ENCODE measurements at places on chromosomes 6 and 20.

DNA sequence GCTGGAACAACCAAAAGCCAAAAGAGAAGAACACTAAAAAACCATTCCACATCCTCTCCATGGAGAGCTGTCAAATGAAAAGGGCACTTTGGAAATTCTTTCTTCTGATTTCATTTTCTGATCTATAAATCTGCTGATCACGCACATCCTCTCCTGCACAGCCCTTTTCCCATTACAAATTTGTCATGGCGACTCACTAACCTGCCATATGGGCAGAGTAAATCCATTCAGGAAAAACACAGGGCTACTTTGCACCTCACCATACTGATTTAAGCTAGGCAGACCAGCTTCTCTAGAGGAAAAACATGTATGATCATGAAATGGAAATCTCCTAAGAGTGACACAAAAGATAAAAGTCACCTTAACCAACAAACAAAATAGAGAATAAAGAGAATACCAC, 26.0 kb downstream of the TOMM6 start:
- DNase-seq = peak; percentile 61

- DNase-seq = no peak
These were observed 381.4 kb downstream of the SMOC2 start for GRCh38 chr6:168822376-168822775.

DNA sequence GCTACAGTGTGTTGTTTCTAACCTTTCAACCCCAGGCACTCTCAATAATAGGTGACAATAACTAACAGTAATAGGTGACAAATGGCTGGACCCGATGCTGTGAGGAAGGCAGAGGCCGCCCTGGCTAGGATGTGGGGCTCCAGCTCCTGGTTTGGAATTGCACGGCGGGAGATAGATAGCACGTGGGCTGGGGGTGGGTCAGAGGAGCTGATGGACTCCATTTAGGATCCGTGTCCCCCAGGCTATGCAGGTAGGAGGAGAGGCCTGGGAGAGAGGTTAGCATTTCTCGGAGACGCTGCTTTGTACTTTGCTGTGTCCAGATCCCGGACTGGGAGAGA, 61.4 kb downstream of the EZR start:
- no peak for DNase-seq

DNA sequence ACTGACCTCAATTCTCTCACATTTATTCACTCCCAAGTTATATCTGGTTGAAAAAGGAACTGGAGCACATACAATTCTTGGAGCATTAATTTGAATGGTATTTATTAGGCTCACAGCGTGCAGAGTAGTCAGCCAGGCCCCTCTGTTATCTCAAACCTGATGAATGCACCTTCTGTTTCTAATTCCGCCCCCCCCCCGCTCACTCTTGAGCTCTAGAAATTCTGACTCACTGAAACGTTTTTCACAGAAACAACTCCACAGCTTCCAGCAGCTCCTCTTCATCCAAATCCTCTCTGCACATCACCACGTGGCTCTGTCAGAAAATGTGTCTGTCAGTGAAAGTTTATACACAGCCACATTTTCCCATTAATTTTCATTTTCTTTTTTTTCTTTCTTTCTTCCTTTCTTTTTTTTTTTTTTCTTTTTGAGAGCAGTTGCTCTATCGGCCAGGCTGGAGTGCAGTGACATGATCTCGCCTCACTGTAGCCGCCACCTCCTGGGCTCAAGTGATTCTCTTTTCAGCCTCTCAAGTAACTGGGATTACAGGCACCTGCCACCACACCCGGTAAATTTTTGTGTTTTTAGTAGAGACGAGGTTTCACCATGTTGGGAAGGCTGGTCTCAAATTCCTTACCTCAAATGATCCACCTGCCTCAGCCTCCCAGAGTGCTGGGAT, 109.4 kb downstream of the TBXT start:
- DNase-seq = no peak

GRCh38 chr6:141492521-141493284, 640.0 kb upstream of the GJE1 start:
- no peak for DNase-seq

DNA sequence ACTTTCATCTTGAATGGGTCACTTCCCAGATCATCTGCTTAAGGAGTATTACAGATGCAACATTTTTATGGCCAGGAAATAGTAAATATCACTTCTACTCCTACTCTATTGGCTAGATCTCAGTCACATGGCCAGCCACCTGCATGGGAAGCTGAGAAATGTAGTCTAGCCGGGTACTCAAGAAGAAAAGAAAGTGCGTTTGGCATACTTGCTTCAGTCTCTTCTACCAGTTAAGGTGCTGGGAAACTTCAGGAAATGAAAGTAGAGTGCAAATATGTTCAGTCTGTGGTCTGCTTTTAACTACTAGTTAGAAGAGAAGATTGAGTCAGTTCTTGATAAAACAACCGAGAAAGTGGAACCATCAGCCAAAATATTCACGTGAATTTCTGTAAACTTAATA, 129.2 kb downstream of the PDSS2 start:
- DNase-seq = no peak

DNA sequence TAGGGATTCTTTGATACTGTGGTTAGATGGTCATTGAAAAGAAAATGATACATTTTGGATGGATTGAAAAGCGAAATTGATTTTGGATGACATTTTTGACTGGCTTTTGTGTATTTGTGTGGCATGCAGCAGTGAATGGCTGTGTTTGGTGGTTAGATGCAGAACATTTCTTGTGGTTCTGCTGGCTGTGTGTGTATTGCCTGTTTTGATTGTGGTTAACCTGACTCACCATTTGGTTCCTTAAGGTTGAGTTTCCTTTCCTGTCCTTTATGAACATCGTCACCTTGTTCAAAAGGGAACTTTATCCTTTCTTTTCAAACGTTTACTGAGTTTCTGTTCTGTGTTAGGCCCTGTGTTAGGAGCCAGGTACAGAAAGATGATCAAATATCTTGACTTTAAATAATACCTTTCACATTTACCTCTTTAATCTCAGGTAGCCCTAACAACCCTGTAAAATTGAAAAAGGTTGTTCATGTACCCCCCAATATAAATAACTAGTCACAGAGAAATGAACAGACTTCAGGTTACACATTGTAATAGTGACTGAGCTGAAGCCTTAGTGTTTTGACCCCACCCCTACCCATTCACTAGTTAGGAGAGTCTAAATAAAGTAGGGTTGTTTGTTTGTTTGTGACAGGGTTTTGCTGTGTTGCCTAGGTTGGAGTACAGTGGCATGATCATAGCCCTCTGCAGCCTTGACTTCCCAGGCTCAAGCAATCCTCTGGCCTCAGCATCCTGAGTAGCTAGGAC, 23.8 kb downstream of the ANKS1A start:
- DNase-seq = peak; percentile 71

- DNase-seq = no peak
These were observed 172.4 kb upstream of the MYLIP start for GRCh38 chr6:15956205-15957106.

- no peak for DNase-seq
These were observed 155.4 kb downstream of the SYCP2 start for GRCh38 chr20:59777814-59778575.

DNA sequence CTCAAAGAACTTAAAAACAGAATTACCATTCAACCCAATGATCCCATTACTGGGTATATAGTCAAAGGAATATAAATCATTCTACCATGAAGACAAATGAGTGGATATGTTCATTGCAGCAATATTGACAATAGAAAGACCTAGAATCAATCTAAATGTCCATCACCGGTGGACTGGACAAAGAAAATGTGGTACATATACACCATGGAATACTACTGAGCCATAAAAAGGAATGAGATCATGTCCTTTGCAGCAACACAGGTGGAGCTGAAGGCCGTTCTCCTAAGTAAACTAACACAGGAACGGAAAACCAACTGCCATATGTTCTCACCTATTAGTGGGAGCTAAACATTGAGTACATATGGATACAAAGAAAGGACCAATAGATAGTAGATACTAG, 576.7 kb upstream of the CITED2 start:
- no peak for DNase-seq

DNA sequence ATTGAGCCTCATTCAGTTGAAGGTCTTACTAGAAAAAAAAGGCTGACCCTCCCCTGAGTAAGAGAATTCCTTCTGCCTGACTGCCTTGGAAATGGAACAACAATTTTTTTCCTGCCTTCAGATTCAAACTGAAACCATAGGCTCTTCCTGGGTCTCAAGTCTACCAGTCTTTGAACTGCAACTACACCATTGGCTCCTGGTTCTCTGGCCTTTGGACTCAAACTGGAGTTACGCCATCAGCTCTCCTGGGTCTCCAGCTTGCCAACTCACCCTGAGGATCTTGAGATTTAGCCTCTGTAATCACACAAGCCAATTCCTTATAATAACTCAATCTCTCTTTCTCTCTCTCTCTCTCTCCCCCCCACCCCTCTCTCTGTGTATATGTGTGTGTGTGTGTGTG, 36.0 kb upstream of the SNX9 start:
- no peak for DNase-seq

- DNase-seq = no peak
These were observed 13.9 kb downstream of the JARID2 start for GRCh38 chr6:15259766-15260098.

- DNase-seq = no peak
These were observed 75.6 kb downstream of the MTFR2 start for GRCh38 chr6:136174510-136174909.

DNA sequence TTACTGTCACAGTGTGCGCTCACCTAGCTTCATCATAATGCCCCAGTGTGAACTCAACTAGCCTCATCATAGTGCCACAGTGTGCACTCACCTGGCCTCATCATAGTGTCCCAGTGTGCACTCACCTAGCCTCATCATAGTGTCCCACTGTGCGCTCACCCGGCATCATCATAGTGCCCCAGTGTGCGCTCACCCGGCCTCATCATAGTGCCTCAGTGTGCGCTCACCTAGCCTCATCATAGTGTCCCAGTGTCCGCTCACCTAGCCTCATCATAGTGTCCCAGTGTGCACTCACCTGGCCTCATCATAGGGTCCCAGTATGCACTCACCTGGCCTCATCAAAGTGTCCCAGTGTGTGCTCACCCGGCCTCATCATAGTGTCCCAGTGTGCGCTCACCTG, 10.6 kb downstream of the TMEM242 start:
- DNase-seq = no peak

DNA sequence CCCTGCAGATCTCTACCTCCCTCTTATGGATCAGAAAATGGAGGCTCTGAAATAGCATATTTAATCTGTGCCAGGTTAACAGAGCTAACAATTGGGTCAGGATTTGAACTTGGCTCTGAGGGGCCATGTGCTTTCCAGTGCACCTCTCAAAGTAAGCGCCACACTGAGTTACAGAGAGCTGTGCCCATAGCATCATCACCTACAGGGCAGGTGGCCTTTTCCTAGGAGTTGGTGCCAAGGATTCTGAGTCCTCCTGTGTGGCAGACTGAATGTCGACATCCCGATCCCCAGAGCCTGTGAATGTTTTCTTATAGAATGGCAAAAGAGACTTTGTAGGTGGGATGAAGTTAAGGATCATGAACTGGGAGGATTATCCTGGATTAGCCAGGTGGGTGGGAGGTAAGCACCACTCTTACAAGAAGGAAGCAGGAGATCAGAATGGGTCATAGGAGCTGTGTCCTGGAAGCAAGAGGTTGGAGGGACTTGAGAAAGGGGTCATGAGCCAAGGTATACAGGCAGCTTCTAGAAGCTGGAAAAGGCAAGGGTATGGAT, 68.0 kb upstream of the TBC1D7 start:
- no peak for DNase-seq

Data from foreskin fibroblast (primary cell).